ENCODE measurements at places on chromosomes 11 and 22.

DNA sequence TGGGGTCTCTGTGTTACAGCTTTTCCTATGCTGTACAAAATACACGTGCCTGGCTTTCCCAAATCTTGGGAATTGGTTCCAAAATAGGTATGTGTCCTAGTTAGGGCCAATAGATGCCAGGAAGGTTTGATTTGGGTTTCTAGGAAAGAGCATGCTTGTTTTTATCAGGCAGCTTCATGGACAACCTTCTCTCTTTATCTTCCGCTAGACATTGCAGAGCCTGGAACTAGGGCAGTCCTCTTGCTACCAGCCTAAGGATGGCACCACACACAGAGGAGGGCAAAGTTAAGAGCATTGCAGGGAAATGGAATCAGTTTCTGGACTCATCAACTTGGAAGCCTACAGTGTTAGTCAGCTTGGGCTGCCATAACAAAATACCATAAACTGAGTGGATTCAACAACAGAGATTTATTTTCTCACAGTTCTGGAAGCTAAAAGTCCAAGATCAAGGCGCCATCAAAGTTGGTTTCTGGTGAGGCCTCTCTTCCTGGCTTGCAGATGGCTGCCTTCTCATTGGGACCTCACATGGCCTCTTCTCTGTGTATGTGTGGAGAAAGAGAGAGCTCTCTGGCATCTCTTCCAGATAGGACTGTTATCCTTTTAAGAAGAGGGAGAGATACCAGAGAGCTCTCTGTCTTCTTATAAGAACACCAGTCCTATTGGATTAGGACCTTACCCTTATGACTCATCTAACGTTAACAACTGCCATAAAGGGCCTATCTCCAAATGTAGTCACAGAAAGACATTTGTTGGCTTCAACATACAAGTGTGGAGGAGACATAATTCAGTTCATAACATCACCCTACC is 27.3 kb upstream of the CREB3L1 start:
- no peak for DNase-seq

GRCh38 chr11:117855186-117855845 is 21.1 kb downstream of the FXYD6 start:
- no peak for DNase-seq

DNA sequence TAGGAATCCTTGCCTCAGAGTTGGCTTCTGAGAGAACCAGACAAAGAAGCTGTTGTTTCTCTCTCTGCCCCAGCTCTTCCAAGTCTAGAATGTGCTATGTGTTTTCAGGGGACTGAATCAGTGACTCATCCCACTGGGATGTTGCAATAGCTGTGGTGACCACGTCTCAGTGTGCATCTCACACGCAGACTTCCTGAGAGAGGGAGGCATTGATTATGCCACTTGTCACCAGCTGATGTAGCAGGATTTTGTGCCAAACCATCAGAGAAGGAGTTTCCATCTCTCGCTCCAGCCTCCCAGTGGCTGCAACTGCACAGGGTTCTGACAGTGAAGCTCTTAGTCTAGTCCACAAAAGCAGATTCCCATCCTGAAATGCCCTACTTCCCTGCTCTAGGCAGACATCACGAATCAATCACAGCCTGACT is 455.8 kb downstream of the MIAT start:
- DNase-seq, result peak; percentile 99

DNA sequence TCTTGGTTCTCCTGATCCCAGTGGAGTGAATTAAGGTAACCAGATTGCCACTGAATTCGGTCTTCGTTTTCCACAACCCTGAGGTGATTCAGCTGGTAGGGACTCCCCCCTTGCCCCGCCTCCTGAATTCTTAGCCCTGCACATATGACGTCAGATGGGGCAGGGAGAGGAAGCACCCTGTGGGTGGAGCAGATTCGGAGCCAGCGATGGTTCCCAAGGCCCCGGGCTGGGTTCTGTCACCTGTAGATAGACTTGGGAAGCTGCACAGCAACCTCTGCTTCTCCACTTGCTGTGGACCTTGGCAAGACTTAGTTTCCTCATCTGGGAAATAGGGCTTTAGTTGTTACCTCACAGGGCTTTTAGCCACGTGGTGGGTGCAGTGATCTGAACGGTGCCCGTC is 67.8 kb downstream of the CTTN start:
- DNase-seq, result no peak

- DNase-seq, result peak; percentile 27
Observed at GRCh38 chr11:119584193-119585042, 144.6 kb downstream of the NECTIN1 start.

- no peak for DNase-seq
Observed at GRCh38 chr22:38238519-38239071, 34.2 kb downstream of the TMEM184B start.

DNA sequence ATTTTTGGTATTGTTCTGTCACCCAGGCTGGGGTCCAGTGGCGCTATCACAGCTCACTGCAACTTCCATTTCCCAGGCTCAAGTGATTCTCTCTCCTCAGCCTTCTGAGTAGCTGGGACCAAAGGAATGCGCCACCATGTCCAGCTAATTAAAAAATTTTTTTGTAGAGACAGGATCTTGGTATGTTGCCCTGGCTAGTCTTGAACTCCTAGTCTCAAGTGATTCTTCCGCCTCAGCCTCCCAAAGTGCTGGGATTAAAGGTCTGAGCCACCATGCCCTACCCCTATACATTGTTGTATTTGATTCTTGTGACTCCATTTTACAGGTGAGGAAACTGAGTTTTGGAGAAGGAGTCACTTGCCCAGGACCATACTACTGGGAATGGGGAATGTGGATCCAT is 11.9 kb downstream of the KIAA1671 start:
- DNase-seq, result no peak

DNA sequence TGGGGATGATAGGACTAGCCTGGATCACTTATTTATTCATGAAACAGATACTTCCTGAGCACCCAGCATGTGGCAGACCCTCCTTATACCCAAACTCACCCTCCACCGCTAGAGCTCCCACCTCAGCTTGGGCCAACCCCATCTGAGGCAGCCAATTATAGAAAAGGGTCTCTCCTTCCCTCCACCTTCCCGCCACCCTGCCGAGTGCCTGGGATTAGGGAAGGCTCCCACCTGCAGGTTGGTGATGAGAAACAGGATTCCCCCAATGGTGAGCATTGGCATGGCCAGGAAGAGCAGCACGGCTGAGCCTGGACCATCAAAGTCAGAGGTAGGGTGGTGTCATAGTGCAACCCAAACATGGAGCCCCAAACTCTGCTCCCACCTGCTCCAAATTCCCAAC is 5.9 kb downstream of the SLC43A3 start:
- no peak for DNase-seq

DNA sequence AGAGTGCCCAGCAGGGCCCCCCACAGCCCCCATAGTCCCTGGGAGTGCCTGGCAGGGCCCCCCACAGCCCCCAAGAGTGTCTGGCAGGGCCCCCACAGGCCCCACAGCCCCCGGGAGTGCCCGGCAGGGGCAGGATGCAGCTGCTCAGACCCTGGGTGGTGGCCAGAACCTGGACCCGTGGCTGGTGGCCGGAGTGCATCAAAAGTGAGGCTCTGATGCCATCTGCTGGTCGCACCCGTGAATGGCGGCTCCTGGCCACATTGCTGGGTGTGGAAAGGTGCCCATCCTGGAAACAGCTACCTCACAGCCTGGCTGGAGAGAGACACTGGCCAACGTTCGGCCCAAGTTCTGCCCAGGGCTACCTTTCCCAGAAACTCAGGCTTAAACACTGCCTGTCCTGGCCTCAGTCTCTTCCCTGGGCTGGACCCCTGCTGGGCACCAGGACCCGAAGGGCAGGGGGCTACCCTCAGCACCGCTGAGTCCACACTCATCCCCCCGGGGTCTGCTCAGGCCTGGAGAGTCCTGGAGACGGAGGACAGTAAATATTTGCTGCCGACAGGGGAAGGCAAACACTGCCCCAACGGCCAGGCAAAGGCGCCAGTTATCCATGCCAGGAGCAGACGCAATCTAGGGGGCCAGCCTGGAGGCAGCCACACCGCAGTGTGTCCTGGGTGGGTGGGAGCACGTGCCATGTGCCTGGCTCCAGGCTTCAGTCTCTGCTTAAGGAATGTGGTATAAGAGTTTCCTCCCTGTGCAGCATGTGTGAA is 4.4 kb downstream of the INS start:
- peak; percentile 14 for DNase-seq

DNA sequence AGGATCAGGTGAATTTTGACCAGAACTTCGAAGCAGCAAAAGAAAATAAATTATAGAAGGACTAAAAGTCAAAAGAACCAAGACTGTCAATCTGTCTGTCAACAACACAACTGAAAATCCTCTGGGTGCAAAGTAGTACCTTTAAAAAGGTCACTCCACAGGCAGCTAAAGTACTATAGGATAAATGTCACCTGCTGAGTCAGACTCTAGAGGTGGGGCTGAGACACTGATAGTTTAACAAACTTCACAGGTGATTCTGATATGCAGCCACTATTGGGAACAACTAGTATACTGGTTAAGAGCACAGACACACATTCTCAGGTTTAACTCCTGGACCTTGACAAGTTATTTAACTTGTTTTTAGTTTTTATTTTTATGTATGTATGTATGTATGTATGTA is 107.3 kb downstream of the FCHSD2 start:
- DNase-seq, result no peak

- no peak for DNase-seq
Observed at GRCh38 chr11:130703489-130704190, 212.6 kb downstream of the SNX19 start.

GRCh38 chr11:44885065-44885810 is 65.4 kb downstream of the TP53I11 start:
- no peak for DNase-seq

DNA sequence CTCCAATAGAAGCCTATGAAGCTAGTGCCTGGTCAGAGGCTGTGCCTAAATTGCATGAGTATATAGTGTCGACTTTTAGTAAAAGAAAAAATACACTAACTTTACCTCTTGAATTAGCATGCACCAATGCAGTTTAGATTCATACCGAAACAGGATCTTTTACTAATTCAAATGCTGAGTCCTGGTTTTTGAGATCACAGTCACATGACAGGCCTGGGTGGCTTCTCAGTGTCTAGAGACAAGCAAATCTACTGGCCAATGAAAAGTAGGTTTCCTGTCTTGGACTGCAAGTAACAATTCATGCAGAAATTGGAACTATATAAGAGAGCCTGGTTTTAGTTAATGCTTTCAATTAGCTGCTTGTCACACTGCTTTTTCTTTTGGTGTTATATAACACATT is 7.2 kb downstream of the ARHGEF12 start:
- DNase-seq, result no peak

DNA sequence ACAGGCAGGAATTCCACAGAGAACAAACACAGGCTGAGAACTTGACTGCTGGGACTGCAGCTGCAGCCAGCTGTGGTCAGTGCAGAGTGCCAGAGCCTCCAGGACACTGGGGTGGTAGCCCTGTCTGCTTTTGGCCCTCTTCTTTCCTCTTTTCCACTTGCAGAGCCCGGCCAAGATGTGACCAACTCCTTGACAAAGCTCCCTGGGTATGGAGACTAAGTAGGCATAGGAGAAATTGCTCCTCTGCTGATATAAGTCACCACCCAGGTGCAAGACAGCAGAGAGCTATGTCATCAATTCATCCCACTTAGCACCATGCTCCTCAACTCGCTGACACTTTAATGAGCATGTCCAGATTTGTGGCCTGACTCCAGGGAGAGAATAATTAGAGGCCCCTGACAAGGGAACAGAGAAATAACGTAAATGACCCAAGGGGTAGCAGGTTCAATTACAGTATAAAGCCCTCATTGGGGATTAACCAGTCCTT is 369.4 kb upstream of the B3GAT1 start:
- no peak for DNase-seq

GRCh38 chr11:119763071-119763728 is 34.2 kb upstream of the NECTIN1 start:
- no peak for DNase-seq

- no peak for DNase-seq
Observed at GRCh38 chr11:29844701-29845379, 172.0 kb downstream of the KCNA4 start.

- DNase-seq, result no peak
Observed at GRCh38 chr11:85651118-85651517, 3.4 kb downstream of the TMEM126A start.

GRCh38 chr11:125280646-125281045 is 116.1 kb downstream of the PKNOX2 start:
- no peak for DNase-seq

GRCh38 chr11:102572554-102573220 is 42.1 kb upstream of the MMP7 start:
- no peak for DNase-seq

DNA sequence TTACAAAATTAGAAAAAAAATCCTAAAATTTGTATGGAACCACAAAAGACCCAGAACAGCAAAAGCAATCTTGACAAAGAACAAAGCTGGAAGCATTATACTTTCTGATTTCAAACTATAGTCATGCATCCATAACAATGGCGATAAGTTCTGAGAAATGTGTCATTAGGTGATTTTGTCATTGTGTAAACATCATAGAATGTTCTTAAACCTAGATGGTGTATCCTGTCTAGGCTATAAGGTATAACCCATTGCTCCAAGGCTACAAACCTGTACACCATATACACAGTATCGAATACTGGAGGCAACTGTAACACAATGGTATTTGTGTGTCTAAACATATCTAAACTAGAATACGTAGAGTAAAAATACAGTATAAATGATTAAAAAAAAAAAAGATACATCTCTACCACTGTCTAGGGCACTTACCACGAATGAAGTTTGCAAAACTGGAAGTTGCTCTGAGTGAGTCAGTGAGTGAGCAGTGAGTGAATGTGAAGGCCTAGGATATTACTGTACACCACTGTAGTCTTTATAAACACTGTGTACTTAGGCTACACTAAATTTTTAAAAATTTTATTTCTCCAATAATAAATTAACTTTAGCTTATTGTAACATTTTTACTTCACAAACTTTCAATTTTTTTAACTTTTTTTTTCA is 18.1 kb upstream of the SC5D start:
- DNase-seq, result no peak

GRCh38 chr11:75562836-75563484 is 907 bp downstream of the SERPINH1 start:
- DNase-seq, result peak; percentile 73

- DNase-seq, result no peak
Observed at GRCh38 chr11:27406498-27407354, 43.7 kb upstream of the CCDC34 start.

DNA sequence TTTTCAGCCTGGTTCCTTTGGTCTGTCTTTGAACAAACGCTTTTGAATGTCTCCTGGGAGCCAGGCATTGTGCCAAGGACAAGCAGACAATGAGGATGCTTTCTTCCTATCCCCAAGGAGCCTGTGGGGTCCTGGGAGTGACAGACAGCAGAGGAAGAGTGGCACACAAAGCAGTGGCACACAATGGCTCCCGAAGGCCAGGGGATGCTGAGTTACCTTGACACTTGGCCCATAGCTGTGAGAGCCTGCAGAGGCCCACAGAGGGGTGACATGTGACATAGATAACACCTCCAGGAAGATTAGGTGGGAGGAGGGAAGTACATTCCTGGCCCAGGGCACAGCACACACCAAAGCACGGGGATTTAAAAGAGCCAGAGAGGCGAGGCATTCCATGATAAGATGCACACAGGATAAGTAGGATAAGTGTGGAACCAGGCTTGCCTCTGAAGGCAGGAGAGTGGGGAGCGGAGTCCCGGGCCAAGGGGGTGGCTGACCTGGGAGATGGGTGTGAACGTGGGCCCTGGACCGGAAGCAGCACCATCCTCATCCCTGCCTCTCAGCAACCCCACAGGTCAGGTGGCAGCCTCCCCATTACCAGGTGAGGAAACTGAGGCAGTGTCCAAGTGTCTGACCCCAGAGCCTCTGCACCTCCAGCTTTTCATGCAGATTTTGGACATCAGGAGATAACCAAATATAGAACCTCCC is 6.3 kb downstream of the UPB1 start:
- no peak for DNase-seq
